Effector CD4-positive, alpha-beta T cell (primary cell): ENCODE measurements at places on chromosomes 12 and 14.

DNA sequence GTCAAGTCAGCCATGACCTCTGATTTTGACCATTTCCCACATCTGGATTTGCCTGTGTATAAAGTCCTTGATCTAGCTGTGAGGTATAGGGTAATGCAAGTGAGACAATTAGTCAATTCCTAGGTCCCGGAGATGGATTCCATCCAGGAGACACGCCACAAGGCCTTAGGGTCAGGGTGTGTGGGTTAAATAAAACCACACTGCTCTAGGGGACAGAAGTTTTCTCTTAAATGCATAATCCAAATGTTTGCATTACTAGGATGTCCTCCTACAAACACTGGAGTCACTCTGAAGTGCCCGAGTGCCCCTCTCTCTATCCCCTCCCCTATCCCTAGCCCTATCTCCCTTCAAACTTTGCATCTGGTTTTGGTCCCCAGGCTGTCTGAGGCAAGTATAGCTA lies 26.8 kb downstream of the LRIG3 start:
- DNase-seq = no peak

- DNase-seq = no peak
Measured at GRCh38 chr14:36295642-36296627, 24.5 kb downstream of the MBIP start.

DNA sequence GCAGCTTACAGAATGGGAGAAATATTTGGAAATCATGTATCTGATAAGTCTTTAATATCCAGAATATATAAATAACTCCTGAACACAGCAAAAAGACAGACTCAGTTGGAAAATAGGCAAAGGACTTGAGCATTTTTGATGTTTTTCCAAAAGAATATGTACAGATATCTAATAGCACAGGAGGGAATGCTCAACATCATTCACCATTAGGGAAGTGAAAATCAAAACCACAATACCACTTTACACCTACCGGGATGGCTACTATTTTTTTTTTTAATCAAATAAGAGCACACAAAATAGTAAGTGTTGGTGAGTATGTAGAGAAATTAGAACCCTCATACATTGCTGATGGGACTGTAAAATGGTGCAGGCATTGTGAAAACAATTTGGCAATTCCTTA lies 75.6 kb downstream of the ANO6 start:
- DNase-seq = no peak

DNA sequence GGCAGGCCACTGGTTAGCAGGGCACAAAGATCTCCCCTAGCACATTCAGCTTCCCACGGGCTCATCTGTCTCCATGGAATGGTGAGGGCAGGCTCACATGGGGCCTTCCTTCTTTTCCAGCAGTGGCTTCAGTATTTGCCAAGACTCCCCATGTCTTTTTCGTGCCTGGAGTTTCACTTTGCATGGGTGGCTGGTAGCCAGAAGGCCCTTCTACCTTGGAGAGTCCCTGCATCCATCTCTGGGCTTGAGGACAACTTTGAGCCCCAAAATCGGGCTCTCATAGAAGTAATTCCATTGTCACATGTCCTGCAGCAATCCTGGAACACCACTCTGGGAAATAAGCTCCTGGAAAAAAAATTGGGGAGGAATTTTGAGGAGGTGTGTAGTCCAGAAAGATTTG lies 42.1 kb downstream of the NFKBIA start:
- DNase-seq = no peak

GRCh38 chr14:87899228-87899627 lies 93.8 kb downstream of the GALC start:
- no peak for DNase-seq

GRCh38 chr14:32087173-32087861 lies 10.2 kb downstream of the ARHGAP5 start:
- no peak for DNase-seq

DNA sequence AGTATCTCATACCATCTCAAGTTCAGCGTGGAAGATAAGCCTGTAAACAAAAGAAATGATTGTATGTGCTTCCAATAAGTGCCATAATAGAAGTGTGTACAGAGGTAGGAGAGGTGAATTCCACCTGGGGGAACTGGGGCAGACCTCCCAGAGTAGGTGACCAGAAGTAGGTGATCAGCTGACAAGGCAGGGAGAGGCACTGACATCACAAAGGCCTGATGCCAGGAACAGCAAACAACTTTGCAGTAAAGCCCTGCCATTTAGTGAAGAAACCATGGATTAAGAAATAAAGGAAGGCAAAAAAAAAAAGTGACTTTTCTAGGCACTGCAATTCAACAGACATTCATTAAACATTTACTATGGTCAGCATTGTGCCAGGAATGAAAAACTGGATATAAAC lies 31.1 kb downstream of the NR1H4 start:
- no peak for DNase-seq

- DNase-seq = peak; percentile 69
Measured at GRCh38 chr14:68794130-68794850, 1.4 kb upstream of the ZFP36L1 start.
